ENCODE measurements at places on chromosomes 2 and 18.

GRCh38 chr2:180535289-180535688 is 445.1 kb upstream of the UBE2E3 start:
- DNase-seq, result no peak

DNA sequence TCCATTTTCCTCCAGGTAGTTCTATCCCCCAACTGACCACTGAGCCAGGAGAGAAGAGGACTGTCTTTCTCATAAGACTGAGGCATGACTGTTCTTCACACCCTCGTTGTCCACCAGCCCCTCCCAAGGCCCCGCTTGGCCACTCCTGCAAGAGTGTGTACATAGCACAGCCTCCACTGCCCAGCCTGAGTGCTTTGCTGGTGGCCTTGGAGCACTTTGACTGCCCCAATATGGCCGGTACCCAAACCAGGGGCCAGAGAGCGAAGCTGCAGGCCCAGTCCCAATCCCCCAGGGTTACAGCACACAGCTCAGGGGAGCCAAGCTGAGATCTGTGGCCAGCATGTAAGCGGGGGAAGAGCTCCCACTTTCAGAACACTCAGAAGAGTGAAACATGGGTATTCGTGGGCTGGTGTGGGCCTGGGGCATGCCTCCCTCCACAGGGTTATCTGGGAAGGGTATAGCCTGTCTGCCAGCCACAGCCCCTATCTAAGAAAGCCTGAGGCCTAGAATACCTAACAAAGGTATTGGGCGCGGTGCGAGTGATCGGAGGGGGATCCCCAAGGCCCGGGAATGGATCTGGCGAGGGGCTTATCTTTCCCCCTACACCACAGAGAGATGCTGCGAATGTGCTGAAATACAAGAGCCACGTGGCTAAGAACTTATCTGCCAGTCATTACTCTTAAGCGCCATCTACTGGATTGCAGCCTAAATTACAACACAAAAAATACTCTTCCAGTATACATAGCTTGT is 163.8 kb downstream of the WDPCP start:
- DNase-seq, result peak; percentile 48

DNA sequence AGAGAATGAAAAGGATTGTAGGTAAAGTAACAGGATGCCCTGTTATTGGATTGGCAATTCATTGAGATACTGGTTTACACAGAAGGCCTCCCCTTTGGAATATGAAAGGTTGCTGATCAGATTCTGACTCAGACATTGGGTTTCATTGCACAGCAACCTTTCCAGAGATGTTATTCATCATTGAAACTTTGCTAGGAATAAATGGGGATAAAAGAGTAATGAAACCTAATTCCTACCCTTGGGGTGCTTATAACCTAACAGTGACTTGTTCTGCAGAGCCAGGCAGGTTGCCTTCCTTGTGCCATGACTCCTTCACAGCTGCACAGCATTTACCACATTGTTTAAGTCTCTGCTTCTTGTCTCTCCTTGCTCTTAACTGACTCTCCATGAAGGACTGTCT is 5.0 kb downstream of the NAB1 start:
- no peak for DNase-seq

- DNase-seq, result no peak
Observed at GRCh38 chr18:48632676-48633257, 93.9 kb downstream of the CTIF start.

DNA sequence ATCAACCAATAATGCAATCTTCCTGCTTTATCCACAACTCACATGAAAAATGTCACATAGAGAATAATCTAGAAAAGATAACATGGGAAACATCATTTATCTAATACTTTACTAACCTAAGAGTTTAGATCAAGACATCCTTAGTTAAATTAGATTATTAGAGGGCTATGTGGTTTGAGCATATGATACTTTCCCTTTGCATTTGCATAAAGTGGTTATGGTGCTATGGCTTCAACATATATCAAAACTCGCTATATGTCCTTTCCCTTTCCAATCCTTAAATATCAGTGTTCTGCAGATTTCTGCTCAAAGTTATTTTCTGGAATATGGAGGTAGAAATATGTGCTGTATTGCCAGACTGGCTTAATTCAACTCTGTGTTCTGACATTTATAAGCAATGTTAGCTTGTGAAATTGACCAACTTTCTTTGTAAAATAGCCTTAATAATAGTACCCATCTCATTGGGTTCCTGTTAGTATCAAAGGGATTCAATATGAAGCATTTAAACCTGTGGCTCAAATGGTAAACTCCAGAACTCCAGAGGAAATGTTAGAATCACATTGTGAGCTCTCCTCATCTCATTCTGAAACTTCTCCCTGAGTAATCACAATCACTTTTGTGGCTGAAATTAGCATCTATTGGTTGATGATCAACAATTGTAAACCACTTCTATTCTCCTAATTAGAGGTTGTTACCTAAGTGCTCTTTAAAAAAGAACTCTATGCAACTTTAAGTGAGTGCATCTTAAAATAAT is 1089.9 kb upstream of the SLC39A10 start:
- no peak for DNase-seq

DNA sequence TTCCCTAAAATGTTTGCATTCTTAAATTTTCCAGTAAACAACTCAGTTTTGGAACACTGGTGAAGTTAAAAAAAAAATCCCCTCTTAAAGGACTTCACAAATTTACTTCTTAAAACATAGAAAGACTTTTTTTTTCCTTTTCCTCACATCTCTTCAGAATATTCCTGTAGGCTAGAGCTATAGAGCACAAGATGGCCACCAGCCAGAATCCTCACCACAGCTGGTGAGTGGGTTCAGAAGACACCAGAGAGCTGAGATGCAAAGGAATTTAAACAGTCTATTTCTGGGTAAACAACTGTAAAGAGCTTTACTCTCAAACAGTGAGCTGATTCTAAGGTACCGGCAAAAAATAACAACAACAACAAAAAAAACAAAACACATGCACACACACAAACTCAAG is 252.8 kb downstream of the LRP1B start:
- DNase-seq, result no peak

DNA sequence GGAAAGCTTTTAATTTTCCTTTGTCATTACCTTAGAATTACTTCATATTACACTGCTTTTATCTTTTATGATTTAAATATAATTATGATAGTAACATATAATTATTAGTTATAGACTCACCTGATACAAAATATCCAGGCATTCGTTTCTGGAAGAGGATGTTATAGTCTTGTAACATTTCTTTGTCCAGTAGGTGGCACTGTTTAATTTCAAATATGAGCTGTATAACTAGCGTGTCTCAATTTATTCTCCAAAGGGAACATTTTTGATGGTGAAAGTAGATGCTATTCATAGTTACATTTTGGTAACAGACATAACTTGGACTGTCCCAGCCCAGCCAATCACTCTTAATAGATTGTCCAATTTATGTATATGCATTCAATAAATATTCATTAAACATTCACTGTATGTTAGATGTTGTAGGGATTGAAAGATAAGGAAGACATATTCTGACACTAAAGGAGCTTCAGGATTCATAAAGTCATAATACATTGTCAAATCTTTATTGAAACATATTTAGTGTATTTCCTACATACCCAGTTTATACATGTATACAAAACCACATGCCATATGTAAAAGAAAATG is 19.2 kb downstream of the DAW1 start:
- DNase-seq, result no peak

Data from activated T-cell treated with anti-CD3 and anti-CD28 coated beads, Interleukin-2, amount 50 U/mL, for 24 hours (primary cell).